ENCODE measurements at places on chromosomes 13 and 19.

DNA sequence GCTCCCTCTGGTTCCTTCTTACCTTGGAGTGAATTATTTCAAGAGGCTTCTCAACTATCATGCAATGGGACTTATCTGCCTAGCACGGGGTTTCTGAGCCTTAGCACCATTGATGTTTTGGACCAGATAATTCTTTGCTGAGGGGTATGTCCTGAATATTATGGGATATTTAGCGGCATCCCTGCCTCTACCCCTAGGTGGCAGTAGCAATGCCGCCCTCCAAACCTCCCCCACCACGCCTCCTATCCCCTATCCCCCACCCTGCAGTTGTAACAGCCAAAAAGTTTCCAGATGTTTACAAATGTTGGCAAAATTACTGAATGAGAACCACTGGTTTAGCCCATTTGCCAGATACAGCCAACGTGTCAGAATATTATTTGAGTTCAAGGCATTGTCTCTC is 125.5 kb downstream of the POSTN start:
- no peak for DNase-seq

- no peak for DNase-seq
These were observed 1721.8 kb upstream of the SPRY2 start for GRCh38 chr13:82062772-82063171.

GRCh38 chr13:51251480-51251879 is 29.3 kb downstream of the FAM124A start:
- DNase-seq, result no peak

DNA sequence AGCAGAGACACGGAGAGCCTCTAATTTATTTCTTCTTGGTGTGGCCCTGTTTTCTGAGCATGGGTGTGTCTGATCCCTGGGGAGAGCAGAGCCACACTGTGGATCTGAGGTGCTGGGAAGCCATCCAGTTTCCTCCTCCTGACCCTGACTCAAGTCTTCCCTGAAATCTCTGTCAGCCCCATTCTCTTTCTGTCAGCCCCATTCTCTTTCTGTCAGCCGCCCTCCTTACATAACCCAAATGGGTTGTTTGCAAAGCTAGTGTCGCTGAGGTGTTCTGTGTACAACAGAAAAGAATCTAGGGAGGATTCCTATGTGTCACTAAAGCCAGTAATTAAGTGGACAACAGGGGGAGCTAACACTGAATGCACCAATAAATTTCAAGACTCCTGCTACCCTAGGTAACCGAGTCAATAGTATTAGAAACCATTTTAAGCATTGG is 50.2 kb downstream of the LRCH1 start:
- DNase-seq, result no peak

GRCh38 chr19:10137751-10138682 is 18.3 kb upstream of the EIF3G start:
- DNase-seq, result no peak

DNA sequence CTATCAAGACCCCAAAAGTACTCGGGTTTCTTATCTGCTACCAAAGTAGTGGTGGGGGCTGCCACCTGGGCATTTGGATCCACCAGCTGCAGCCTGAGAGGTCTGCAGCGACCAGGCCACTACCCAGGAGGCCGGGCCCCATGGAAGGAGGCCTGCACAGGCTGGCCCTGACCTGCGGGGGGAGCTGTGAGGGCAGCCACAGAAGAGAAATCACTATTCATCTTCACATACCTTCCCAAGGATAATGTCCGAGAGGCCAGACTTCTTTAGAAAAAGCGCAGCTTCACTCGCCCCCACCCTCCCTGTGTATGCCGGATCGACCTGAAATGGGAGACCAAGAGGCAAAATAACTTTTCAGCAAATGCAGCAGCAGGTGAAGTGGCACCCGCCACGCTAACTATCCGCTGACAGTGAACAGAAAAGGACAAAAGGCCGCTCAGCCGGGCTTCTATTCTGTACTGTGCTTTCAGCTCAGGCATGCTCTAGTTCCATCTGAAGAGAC is 30.1 kb downstream of the EPS15L1 start:
- DNase-seq, result no peak

- DNase-seq, result no peak
These were observed 717 bp downstream of the EEF2 start for GRCh38 chr19:3984584-3984907.

GRCh38 chr19:10748927-10749434 is 31.1 kb downstream of the DNM2 start:
- no peak for DNase-seq

DNA sequence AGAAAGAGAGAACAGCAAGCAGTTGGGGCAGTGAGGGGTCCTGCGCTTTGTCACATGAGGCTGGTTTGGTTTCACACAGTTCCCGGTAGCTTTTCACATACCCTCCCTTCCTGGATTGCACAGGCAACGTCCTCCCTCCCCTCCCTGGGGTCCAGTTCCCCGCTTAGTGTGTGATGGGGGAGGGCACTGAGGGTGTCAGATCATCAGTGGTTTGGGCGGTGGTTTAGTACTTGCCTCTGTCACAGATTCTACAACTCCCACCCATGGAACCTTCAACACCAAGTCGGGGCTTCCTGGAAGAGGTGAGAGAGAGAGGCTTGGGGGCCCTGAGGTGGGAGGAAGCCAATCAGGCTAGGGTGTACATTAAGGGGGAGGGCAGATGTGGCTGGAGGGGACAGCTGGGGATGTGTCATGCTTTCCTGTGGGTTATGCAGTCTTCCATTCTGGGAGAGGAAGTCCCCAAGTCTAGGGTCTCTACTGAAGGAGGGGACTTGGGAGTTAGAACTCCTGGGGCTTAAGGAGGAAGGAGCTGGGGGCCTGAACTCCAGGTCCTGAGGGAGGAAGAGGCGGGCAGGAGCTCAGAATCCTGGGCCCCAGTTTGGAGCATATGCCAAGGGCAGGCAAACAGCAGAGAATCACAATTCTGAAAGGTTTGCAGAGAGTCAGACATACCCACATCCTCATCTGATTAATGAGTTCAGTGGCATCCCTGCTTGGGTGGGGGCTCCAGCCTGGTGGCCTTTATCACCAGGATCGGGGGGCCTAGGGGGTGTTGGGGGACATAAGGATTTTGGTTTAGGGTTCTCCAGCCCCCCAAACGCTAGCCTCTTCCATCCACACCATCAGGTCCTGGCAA is at the start of gene NKG7:
Gene NKG7 (minus strand): TSS at position 6 of the 856 bp plus-strand sequence. CDS start 119 bp downstream, outside the sequence.
- DNase-seq, result peak; percentile 79

- no peak for DNase-seq
These were observed 83.8 kb downstream of the LNX2 start for GRCh38 chr13:27536361-27537101.

GRCh38 chr19:31255174-31255799 is 93.9 kb downstream of the TSHZ3 start:
- no peak for DNase-seq
